ENCODE measurements at places on chromosomes 3 and 15.

DNA sequence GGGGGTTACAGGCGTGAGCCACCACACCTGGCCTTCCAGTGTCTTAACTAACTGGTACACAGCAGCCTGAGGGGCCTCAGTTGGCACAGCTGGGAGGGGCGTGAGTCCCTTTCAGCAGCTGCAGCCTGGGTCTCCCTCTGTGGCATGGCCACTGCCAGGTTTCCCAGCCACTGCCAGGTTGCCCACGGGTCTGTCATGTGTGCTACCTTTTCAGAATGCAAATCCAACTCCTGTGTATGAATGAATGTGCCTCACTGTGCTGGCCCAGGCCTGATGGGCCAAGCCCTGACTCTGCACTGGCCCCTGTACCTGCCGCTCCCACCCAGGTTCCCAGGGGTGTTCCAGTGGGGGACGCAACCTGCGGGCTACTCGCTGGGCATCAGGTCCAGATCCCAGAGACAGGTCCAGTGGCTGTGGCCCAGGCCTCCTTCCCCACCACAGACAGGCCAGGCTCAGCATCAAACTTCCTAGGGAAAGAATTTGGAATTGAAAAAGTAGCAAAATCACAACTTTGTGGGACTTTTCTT lies 26.0 kb downstream of the WHAMM start:
- DNase-seq: no peak

DNA sequence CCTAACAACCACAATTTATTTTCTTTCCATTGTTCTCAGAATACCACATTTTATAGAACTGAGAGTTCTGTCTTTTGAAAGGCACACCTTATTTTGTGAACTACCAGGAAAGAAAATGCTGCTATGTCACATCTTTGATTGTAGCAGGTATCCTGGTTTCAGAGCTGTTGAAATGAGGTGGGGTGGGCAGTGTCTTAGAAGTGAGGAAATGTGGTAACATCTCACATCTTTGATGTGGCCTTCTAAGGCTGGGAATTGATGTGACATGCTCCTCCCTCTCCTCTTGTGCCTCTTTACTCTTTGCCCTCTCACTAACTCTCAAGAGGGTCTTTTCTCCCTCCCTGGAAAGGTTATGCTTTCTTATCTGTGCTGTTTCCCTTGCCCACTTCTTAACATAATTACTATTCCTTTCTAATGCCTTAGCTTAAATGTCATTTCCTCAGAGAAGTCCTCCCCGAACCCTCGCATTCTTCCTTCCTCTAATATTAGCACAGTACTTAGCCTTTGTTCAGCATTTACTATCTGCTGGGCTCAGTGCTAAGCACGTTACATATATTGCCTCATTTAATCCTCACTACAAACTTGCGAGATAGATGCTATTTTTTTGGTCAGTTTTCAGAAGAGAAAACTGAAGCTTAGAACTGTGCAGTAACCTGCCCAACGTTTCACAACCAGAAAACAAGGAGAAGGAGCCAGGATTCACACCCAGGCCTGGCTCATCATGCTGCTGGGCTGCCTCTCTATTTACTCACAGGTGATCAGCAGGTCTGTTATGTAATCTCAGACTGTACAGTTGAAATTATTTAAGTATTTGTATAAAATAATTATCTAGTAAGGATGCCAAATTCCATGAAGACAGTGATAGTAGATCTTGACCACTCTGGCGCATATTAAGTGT lies 24.0 kb upstream of the SPTSSB start:
- no peak for DNase-seq

DNA sequence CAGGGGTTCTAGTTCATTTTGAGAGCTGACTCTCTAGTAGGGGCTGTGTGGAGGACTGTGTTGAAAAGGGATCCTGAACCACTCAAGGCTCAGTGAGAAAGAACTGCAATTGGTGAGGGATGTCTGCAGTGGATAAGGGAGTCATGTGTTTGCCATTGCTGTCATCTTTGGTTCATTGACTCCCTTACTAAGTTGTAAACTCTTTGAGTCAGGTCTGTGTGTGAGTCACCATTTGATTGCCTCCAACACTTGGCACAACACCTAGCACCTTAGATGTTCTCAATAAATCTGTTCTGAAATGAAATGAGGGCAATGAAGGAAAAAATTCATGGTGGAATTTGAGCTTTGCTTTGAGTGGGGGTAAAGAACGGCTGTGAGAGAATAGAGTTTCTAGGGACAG lies 51.7 kb downstream of the PLS1 start:
- no peak for DNase-seq

- no peak for DNase-seq
Observed at GRCh38 chr15:93178371-93178770, 89.4 kb upstream of the RGMA start.

DNA sequence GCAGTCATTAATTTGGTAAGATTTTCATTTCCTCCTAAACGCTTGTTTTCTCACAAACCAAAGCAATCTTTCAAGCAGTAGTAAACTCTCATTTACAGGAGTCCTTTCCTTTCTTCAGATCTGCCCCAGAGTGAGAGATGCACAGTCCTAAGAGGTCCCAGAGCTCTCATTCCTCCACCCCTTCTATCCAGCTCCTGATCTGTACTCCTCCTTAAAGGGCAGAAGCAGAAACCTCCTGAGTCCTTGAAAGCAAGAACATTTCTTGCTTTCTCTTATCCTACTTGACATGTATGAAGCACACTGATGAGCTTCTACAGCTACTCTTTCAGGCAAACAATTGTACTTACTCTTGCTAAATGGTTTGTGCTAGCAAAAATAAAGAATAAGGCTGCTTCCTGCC lies 11.7 kb downstream of the EXD1 start:
- no peak for DNase-seq

- DNase-seq: no peak
Observed at GRCh38 chr3:127673191-127674100, 694 bp downstream of the ABTB1 start.

DNA sequence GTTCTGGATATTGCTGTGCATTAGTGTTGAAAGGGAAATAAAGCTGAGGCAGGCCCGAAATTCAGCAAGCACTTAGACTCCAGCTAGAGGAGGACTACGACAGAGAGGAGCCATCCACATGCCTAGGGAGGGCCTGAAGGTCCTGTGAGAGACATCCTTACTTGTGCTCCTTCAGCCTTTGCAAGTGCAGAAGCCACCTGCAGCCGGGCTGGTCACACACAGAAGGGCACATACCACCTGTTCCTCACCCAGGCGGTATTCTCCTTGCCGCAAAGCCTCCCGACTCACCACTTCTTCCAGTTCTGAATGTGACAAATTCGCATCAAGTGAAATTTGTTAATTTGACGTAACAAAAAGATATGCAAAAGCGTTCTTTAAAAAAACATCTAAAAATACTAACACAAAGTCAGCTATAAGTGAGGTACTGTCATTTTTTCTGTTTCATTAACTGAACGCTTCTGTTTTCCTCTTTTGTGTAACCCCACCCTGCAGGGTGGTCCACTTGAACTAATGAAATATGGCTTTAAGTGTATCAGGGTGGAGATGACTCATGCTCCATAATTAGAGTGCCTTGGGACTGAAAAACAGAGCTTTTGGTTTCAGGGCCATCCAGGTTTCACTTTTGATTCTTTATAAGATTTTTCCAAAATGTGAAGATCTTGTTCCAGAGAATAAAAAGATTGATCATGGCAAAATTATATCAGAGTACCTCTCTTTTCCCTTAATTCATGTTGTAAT lies 467.9 kb upstream of the ATP11B start:
- DNase-seq: no peak

DNA sequence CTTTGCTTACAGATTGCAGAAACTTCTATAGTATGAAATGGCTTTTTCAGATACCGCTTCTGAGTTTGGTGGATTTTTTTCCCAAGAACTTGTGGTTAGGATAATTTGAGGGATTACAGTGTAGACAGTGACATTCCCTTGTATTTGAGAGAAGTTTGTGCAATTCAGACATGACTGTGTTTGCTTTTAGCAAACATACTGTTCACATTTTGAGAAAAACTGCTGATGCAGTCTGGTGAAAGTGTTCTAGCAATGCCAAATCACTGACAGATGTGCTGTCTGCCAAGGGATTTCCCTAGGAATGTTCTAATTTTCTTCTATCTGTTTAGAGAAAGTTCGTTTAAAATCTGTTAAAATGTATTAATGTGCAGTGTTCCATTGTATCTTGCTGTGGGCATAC lies 652.6 kb downstream of the FHIT start:
- no peak for DNase-seq

DNA sequence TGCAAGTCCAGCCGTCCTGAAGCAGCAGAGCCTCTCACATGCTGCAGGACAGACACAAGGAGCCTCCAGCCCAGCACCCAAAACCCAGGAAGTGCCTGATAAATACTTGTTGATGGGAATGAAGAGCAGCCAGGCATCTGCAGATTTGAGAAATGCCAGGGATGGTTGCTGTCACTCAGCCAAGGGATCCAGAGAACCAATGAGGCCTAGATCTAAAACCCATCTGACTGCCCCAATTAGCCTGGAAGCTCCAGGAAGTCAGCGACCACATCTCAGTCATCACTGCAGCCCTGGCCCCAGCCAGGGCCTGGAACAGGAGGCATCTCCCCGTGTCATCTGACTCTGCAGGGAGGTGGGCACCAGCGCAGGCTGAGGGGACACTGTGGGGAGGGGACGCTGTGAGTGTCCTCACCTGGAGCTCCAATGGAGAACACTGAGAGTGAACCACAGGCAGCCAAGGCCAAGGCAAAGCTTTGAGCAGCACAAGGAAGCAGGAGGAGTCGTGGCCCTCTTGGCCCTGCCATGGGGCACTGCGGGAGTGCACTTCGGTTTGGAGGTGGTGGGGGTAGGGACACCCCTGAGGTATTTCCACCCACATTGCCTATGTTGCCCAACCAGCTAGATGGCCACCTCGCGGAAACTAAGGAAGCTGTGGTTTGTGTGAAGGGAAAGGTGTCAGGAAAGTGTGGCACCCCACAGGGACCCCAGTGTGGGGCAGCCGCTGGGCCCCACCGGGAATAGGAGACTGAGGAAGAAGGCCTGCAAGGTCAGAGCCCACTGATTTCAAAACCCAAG lies 229.5 kb downstream of the VPS13C start:
- DNase-seq: no peak

- DNase-seq: no peak
Observed at GRCh38 chr3:50286322-50287227, 5.7 kb downstream of the IFRD2 start.

GRCh38 chr3:98388147-98388546 lies 2.3 kb upstream of the OR5K3 start:
- no peak for DNase-seq

DNA sequence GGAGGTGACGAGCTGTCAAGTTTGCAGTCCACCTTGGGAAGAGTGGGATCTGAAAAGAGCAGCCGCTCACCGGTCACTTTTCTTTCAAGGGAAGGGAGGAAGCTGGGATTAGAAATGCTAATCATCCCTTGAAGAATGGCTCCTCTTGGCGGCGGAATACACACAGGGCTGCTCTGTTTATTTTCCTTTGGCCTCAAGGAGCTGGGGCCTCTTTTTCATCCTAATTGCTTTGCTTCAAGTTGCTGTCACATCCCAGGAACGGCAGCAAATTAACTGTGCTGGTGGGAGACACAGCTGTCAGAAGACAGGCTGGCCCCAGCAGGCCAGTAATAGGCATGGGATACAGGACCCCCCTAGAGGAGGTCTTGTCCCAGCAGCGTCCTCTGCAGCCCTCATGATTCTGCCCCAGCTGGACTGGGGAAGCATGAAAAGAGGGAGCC lies 6.7 kb downstream of the KBTBD13 start:
- no peak for DNase-seq

- DNase-seq: no peak
Observed at GRCh38 chr3:12670365-12671119, 6.6 kb upstream of the RAF1 start.

- no peak for DNase-seq
Observed at GRCh38 chr3:177705976-177706823, 508.9 kb upstream of the TBL1XR1 start.

GRCh38 chr15:51774916-51775315 lies 23.5 kb downstream of the TMOD2 start:
- DNase-seq: no peak

- DNase-seq: no peak
Observed at GRCh38 chr3:17793542-17794195, 51.2 kb upstream of the TBC1D5 start.

DNA sequence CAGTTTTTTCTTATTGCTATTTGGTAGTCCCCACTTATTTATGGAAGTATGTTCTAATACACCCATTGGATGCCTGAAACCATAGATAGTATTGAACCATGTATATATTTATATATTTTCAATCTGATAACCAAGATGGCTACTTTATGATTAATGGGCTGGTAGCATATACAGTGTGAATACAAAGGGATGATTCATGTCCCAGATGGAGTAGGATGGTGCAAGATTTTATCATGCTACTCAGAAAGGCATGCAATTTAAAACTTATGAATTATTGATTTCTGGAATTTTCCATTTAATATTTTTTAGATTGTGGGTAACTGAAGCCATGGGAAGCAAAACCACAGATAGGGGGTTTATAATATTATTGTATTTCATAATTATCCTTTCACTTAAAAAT lies 35.2 kb downstream of the AP4E1 start:
- DNase-seq: no peak

Data from stimulated activated CD4-positive, alpha-beta T cell treated with anti-CD3 and anti-CD28 coated beads, TNF-alpha, amount 100 ng/mL, for 1 hour (primary cell).